T1000 (cell line): ENCODE measurements at places on chromosomes 4 and X.

DNA sequence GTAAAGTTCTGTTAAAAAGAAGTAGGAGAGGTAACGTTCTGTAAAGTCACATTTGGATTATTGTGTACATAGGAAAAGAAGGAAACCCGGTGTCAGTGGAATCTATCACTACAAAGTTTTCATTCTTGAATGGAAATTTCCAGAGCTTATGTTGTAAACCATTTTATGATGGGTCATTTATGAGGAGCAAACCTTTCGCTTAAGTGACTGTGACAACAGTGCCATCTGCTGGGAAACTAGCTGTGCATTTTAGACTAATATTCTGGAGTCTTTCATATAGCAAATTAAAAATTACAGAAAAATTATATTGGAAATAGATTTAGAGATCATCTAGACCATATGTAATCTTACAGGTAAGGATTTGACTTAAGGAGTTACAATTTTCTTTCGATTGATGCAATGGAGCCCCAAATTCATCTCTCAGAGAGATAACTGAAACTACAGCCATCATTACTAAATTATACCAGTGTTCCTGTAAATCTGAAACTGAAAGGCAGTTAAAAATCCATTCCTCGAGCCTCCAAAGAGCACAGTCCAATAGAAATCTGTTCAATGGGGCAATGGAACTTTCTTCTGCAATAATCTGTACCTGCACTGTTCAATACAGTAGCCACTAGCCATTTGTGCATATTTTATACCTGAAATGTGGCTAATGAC is 26.9 kb downstream of the ASB9 start:
- DNase-seq, result no peak

DNA sequence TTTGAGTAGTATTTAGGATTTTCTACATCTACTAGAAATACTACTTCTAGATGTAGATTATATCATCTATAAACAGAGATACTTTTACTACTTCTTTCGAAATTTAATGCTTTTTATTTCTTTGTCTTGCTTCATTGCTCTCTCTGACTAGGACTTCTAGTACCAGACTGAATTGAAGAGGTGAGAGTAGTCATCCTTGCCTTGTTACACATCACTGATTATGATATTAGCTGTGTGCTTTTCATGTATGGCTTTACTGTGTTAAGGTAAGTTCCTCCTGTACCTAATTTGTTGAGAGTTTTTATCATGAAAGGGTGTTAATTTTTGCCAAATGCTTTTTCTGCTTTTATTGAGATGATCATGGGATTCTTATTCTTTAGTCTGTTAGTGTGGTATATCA is 19.6 kb upstream of the IL2 start:
- DNase-seq, result no peak

GRCh38 chrX:66677430-66677829 is 38.6 kb upstream of the EDA2R start:
- DNase-seq, result no peak

- DNase-seq, result no peak
Measured at GRCh38 chrX:44349561-44349960, 6.1 kb upstream of the EFHC2 start.

DNA sequence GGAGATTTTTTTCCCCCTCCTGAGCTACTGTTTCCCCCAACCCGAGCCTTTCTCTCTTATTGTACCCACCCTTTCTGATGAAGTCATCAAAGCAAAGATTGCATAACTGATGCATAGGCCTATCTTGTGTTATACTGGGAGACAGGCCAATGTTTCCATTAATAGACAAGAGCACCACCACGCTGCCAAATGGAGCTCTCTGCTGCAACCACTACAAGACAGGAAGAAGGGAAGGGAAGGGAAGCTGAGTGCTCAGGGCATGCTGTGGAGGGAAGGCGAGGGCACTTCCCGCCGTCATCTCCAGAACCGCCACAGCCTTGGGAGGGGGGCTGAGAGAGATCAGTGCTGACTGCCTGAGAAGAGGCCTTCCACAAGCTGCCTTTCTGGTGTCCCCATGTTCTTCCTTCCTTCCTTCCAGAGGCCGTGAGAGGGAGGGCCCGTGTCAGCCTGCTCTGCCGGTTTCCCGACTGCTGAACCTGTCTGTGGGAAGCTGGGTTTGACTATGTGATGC is 75.0 kb downstream of the MGST2 start:
- DNase-seq, result no peak

DNA sequence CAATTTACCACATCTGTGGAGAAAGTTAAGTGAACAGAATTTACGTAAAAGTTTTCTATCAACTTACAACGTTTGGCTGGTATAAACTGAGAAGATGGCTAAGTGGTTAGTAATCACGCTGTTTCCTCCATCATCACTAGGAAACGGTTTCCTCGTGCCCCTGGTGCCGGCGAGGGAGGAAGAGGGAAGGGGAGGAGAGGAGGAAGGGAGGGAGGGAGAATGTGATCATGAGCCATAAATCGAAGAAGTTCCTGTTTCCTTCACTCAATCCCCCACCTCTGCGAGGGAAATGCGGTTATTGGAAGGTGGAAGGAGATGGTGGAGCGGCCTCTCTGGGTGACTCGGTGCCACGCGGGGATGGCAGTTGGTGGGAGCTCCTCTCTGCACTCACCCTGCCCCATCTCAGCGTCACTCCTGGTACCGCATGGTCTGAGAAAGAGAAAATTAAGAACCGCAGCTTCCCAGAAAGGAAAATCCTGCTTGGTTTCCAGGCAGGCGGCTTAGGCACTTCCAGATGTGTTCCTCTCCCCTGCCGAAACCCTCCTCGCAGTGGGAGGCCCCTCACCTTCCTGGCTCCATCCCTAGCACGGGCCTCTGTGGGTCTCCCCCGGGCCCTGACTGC is 216.8 kb downstream of the AFAP1 start:
- DNase-seq, result no peak

DNA sequence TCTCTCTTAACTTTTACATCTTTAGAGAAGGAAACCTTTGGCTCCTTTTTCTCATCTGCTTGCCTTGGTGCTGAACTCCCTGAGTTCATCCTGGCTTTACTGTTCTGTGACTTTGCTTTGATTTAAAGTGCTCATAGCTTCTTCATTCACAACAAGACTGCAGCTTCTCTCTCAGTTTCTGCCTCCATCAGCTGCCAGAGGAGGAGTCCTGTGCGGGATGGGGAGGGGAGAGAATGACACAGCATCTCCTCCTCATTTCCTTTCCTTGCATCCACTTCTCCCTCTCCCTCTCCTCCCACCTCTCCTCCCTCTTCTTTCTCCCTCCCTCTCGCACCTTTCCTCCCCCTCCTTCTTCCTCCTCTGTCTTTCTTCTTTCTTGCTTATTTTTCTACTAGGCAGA is 42.0 kb downstream of the CBLL2 start:
- no peak for DNase-seq

GRCh38 chrX:129144172-129145038 is 378.9 kb downstream of the SMARCA1 start:
- no peak for DNase-seq

- DNase-seq, result no peak
Measured at GRCh38 chr4:176618138-176618537, 174.6 kb downstream of the VEGFC start.

GRCh38 chr4:99847362-99847976 is 30.8 kb downstream of the DAPP1 start:
- no peak for DNase-seq

- DNase-seq, result no peak
Measured at GRCh38 chr4:15368856-15369255, 59.0 kb upstream of the C1QTNF7 start.

- DNase-seq, result no peak
Measured at GRCh38 chr4:156223985-156224384, 270.3 kb upstream of the CTSO start.

DNA sequence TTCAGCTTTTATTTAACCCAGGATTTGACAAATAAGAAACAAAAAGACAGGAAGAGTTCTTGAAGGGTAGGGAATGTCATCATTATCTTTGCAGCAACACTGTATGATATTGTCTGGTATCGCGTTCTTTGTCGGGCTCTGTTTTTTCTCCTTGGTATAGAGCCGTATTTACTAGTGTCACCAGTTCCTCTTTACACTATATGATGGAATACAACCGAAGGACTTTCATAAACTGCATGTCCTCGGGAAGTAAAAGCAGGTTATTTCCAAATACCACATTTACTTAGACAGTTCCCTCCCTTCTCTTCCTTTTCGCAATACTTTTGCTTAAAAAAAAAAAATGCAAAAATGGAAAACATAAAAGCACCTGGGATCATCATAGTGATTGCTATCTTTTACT is 96.6 kb upstream of the IL13RA1 start:
- DNase-seq, result no peak

DNA sequence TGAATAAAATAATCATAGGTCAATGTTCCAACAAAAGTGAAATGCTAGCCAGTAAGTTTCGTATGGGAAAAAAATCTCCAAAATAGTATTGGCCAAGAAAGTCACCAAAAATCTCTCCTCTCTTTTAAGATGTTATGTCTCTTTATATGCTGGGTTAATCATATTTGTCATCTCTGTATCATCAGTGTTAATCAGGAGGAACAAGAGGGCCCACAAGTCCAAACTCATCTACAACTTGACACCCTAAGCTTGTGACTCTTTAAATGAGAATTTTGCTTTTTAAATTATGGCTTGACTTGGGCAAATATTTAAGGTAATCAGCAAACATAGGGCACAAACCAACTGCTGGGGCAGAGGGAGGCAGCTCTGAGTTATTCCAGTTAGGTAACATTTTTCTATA is 75.5 kb downstream of the AMMECR1 start:
- no peak for DNase-seq

- DNase-seq, result no peak
Measured at GRCh38 chr4:108533876-108534275, 86.5 kb upstream of the RPL34 start.

- no peak for DNase-seq
Measured at GRCh38 chr4:138815811-138816210, 199.8 kb upstream of the NOCT start.

DNA sequence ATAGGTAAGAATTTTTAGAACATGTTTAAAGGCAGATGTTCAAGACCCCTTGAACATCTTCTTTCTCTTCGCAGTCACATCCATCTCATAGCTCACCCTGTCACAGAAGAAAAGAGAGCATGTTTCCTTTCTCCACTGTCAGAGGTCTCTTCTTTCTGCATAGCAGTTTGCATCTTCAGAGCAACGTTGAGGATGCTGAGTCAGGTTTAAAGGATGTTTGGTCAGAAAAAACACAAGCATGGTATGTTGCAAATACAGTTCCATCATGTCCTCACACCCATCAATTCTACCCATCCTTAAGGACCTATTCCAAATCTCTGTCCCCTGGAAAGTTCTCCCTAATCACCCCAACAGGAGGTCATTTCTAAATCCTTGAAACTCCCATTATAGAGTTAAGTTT is 84.8 kb downstream of the STOX2 start:
- DNase-seq, result no peak

- DNase-seq, result no peak
Measured at GRCh38 chr4:5995901-5996623, 22.2 kb downstream of the C4orf50 start.

DNA sequence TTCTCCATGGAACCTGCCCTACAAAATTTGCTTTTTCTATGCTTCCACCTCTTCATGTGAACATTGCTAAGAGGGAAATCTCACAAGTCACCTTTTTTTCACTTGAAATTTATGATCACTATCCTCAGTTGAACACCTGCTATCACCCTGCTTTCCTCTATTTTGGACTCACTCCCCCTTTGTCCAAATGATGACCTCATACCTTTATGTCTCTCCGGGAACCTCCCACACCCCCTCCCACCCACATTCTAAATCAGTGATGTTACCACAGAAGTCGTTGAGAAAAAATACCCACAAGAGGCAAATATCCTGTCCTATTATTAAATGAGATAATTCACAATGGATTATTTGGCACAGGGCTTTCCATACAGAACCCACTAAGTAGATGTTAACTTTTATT is 156.5 kb downstream of the RNF150 start:
- DNase-seq, result no peak
